ENCODE measurements at places on chromosomes 1 and 21. TPM values are rescaled to one million over a fixed set of nuclear protein-coding genes. Genes with fewer than 3 reads are reported as not detected.

DNA sequence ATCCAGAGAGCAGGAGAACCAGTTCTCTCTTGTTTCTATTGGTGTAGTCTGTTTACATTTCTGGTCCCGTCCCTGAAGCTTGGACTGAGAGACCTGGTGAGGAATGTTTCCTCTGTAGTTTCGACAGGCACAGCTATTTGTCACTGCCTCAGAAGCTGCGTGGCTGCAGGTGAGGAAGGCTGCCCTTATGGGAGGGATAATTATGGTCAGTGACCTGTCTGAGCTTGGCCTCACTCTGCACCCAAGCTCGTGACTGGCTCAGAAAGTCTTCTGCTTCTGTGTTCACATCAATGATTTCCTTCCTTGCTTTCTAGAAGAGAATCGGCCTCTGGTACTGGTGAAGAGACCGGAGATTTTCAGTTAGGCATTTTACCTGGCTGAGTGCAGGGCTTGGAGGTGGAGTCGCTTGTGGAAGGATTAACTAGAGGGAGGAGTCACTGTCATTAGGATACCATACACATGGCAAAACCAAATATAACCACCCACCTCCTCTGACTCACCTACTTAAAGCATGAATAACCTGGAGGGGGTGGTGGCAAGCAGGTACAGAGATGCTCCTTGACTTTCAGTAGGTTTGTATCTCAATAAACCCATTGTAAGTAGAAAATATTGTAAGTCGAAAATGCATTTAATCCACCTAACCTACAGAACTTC lies 19.9 kb upstream of the WDR26 start:
- H3K27me3 ChIP-seq, result no peaks in the 10 kb centered on the region
- DNase-seq, result no peak
- H3K36me3 ChIP-seq, result peaks cover 7% of the 10 kb centered on the region
- no peak overlapping the region for H3K4me3 ChIP-seq
- H3K27ac ChIP-seq, result no peak overlapping the region
- H3K4me1 ChIP-seq, result peaks cover 20% of the 10 kb centered on the region

DNA sequence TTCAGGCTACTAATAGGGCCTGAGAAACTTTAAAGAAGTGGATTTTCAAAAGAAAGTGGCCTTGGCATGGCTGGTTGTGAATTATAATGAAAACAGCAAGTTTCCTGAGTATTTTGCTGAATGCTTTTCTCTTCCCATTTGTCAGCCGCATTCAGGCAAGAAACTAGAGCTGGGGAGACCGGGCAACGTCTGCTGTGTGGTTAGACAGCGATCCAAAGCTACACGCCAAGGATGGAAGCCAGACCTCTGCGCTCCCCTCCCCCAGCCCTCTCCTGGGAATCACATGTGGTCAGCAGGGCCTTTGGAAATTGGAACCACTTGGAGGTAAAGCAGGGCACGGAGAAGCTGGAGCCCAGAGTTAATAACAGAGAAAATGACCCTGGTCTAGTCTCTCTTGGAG lies 114.1 kb upstream of the CD34 start:
- H3K4me1 ChIP-seq, result no peaks in the 10 kb centered on the region
- peaks cover 66% of the 10 kb centered on the region for H3K27me3 ChIP-seq
- no peak overlapping the region for H3K4me3 ChIP-seq
- no peak overlapping the region for H3K27ac ChIP-seq
- DNase-seq, result no peak
- H3K36me3 ChIP-seq, result no peaks in the 10 kb centered on the region

DNA sequence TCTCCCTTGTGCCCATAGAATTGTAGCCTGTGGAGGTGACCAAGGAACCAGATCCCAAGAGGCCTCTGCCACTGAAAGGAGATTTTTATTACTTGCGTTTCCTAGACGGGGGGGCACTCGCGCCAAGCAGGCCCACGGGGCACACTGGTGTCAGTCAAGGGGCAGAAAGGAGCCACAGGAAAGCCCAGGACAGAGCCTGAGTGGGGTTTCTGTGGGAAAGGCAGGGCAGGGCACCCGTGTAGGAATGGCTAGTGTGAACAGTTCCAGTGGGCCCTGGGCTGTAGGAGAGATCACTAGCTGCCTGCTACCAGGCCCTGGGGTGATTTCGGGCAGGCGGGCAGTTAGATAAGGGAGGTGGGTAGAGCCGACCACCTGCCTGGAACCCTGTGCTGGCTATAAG lies 70.8 kb downstream of the ADARB1 start:
- H3K4me3 ChIP-seq, result no peak overlapping the region
- H3K27ac ChIP-seq, result no peak overlapping the region
- no peaks in the 10 kb centered on the region for H3K27me3 ChIP-seq
- peaks cover 12% of the 10 kb centered on the region for H3K4me1 ChIP-seq
- DNase-seq, result no peak

DNA sequence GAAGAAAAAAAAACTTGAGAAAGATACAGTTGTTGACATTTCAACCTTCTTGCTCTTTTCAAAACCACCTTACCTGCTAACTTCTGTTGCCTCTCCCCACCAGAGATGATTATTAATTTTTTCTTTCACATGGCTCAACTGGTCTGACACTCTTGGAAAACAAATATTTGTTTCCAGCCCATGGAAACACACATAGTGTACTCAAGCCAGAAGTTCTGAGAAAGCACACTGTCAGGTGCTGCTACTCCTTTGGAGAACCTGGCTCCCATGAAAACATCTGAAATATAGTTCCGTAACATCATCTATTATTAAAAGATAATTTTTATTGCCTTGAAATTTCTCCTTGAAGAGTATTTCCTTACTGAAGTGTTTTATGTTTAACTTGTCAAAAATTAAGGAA lies 145.0 kb upstream of the C1orf105 start:
- no peaks in the 10 kb centered on the region for H3K36me3 ChIP-seq
- H3K4me3 ChIP-seq, result no peak overlapping the region
- no peaks in the 10 kb centered on the region for H3K27me3 ChIP-seq

DNA sequence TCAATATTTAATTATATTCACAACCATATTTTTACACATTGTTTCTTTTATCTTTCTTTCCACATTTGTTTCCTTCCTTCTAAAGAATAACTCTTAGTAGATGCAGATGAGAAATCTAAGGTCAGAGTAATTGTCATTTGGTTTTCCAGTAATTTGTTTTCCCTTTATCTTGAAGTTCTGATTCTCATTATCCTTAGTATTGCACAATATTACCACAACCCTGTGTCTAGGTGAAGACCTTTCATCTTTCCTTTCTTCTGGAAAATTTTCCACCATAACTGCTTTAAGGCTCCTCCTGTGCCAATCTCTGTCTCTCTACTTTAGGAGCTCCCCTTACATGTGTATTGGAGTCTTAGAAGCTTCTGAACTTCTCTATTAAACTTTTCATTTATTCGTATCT lies 209.0 kb downstream of the DPYD start:
- no peak overlapping the region for H3K4me3 ChIP-seq
- no peaks in the 10 kb centered on the region for H3K4me1 ChIP-seq
- no peak overlapping the region for H3K27ac ChIP-seq
- DNase-seq, result no peak
- no peaks in the 10 kb centered on the region for H3K36me3 ChIP-seq

PAX7 gene
- total RNA-seq, result not detected

LBR gene
- total RNA-seq, result 229 TPM

All from K562 (cell line).